ENCODE measurements at places on chromosomes 1 and 21.
A peak's percentile ranks its signal among the peaks of the same experiment; 100 is the strongest.

GRCh38 chr1:149917571-149918144 lies at the start of gene SV2A:
Gene SV2A, minus strand, starts transcription at chr1:149917844. Its CDS starts 4,004 bp downstream, at chr1:149913840.
- peak; percentile 72 for DNase-seq

DNA sequence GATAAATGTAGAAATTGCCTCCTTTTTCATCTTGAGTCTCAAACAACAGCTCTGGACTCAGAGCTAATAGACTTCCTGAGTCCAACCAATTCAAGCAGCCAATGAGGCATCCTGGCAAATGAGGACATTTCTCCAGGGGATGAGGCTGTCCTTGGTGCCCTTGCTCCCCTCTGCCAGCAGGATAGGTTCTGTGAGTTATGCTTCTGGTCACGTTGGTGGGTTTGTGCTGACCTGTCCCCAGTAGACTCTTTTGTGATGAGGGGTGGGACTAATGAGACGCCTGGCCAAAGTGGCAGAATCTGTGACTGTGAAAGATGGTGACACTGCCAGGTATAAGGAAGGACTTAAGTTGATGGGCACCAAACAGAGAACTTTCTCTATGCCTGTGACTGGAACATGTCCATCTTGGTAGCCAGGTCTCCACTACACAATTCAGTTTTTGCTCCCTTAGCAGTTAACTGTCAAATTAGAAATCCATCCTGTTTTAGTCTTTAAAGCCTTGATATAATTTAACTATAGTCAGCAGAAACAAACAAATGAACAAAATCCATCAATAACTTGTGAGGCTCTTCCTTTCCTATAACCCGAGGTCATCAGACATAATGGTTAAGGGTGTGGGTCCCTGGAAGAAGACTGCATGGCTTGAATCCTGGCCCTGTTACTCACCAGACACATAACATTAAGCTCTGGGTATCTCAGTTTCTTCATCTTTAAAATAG lies 35.7 kb upstream of the THEM4 start:
- DNase-seq = no peak

GRCh38 chr1:71294178-71294577 lies 213.3 kb upstream of the ZRANB2 start:
- no peak for DNase-seq

GRCh38 chr1:193729429-193729828 lies 543.0 kb upstream of the B3GALT2 start:
- no peak for DNase-seq

DNA sequence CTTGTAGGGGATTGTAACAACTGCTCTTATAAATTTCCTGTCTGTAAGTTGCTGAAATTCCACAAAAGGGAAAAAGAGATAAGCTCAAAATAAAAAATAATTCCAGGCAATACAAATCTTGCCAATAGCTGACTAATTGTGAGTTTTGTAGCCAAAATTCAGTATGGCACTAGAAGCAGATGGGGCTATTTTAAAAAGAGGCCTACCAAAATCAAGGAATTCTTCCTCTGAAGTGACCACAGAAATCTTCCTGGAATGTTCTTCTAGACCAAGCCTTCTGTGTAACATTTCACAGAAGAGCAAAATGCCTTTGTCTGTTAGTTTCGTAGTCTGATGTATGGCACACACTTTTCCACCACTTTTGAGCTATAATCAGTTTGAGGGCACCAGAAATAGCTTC lies 127.6 kb downstream of the CYYR1 start:
- DNase-seq = no peak

DNA sequence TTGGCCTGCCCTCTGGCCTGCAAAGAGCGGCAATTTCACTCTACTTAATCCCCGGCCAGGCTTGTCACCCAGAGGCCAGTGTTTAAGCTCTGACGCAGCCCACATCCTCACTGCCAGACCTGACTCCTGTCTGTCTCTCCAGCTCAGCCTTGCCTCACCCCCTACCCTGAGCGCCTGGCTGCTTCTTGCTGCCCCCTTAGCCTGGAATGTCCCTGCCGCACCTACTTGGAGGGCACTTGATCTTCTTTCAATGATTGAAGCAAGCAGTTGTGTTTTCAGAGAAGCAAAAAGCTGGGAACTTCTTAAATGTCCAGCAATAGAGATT lies 87.4 kb upstream of the ZBTB40 start:
- no peak for DNase-seq

- no peak for DNase-seq
These were observed 18.6 kb downstream of the A3GALT2 start for GRCh38 chr1:33302325-33302724.

DNA sequence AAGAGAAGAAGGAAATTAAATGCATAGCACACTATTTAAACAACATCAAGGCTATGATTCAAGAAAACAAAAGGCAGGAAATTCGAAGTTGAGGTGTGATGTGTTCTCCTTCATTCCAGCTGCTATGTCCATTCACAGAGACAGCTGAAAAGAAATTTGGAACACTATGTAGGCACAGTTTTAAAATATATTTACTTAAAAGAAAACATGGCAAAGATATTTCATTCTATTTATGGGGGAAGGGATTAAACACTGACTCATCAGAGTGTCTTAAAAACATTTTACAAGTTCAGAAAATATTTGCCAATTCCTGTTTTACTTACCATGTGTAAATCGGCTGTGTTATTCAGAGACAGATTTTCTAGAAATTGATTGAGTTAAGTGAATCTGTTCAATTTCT lies 39.4 kb upstream of the NGF start:
- no peak for DNase-seq

- no peak for DNase-seq
These were observed 179.1 kb upstream of the SAMSN1 start for GRCh38 chr21:14725219-14725618.

GRCh38 chr21:32193098-32193465 lies 85.8 kb downstream of the MIS18A start:
- DNase-seq = no peak

DNA sequence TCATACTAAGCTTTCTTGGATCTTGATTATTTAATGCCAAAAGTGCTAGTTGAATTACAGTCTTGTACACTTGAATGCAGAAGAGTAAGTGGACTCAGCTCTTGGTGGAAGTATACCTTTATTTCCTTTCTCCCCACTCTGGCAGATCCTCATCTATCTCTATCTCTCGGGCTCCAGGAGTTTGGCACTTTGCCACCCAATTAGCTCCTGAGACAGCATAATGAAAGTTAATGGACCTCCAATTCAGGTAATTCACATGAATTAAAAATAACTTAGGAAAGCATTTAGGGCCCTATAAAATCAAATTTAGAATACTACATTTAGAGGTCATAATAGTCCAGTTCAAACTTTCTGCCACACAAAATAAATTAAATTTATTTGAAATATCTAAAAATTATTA lies 67.4 kb downstream of the OLFM3 start:
- no peak for DNase-seq
